GOT3 (cell line): ENCODE measurements at places on chromosomes 6 and 20.

GRCh38 chr20:49482621-49483017 is at the start of gene KCNB1:
Gene KCNB1 (minus strand): TSS chr20:49482668. CDS start chr20:49482480, 188 bp downstream.
- DNase-seq: no peak

- no peak for DNase-seq
Observed at GRCh38 chr20:19909725-19910124, 107.4 kb upstream of the NAA20 start.

DNA sequence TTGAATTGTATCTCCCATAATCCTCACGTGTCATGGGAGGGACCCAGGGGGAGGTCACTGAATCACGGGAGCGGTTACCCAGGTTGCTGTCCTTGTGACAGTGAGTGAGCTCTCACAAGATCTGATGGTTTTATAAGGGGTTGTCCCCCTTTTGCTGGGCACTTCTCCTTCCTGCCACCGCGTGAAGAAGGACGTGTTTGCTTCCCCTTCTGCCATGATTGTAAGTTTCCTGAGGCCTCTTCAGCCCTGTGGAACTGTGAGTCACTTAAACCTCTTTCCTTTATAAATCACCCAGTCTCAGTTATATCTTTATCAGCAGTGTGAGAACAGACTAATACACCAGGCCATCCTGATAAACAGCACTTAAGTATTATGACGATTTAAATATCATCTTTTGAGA is 9.0 kb upstream of the MRGBP start:
- DNase-seq: no peak

DNA sequence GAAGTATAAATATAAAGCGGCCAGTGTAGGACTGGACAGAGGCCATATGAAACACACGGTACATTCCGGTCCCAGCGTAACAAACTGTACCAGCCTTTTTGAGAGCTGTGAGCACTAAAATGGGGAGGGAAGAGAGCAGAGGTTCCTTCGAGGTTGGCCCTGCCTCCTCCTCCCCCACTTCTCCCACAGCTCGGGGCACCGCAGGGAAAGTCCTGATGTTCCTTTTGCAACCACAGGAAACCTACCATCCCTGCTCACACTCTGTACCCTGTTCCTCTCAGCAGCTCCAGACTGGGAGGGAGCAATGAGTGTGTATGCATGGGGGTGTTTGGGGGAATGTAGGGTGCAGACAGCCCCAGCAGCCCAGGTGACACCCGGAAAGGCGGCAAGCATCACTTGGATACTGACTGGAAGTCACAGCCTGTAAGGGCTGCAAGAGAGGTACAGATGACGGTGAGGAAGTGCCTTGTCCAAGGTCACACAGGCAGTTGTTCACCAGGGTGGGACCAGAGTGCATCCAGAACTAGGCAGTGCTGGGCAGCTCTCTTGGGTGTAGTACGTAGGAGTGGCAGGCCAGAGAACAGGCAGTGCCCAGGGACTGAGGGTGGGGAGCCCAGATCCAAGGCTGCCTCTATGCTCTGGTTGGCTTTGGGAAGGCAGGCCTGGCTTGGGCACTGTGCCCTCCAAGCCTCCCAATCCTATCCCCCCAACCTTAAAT is 11.0 kb upstream of the ARMC12 start:
- DNase-seq: no peak

DNA sequence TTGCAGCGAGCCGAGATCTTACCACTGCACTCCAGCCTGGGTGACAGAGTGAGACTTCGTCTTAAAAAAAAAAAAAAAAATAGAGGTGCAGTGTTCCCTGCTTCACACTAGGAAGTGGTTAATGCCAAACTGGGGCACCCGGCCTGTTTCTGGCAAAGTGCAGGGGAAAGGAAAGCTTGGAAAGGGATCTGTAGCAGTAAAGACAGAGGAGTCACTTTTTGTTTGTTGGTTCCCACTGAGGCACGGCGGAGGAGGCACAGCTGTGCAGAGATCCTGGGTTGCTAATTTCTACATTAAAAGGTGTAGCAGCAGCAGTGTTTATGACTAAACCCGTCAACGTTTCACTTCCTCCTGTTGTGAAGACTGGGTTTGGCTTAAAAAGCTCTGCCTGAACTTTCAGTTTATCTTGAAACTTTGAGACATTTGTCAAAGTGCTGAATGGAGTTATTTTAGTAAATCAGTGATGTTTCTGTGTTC is 125.6 kb downstream of the CARMIL1 start:
- no peak for DNase-seq

GRCh38 chr6:119361209-119361608 is 11.6 kb upstream of the MAN1A1 start:
- no peak for DNase-seq

GRCh38 chr6:14016935-14017625 is 92.3 kb downstream of the RNF182 start:
- no peak for DNase-seq

DNA sequence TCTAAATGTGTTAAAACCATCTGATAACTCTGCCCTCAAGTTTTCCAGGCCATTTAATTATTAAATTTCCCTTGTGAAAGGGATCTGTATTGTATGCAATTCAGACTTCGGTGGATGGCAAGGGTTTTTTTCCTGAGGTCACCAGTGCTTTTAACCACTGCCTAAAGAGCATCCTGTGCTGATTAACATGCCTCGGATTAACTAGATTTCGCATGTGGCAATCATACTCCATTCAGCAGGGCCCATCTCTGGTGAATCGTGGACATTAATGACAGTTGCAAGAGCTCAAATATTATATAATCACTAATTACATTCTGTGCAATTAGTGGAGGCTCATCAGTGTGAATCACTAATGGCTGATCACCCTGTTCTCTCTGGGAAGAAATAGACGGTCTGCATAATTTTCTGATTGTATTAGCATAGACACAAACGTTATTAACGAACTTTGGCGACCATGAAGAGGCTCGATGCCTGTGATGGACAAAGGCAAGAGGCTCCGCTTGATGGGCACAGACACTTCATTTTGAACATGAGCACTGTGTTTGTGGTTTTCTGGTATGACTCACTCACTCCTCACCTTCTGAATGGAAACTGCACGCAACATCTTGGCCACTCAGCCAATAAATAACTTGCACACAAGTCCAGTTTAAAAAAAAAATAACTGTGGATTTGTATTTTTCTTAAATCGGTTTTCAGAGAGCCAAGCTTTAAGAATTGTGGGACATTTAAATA is 31.4 kb downstream of the LINC00237 start:
- no peak for DNase-seq

- DNase-seq: no peak
Observed at GRCh38 chr6:137676888-137677287, 182.7 kb upstream of the OLIG3 start.

DNA sequence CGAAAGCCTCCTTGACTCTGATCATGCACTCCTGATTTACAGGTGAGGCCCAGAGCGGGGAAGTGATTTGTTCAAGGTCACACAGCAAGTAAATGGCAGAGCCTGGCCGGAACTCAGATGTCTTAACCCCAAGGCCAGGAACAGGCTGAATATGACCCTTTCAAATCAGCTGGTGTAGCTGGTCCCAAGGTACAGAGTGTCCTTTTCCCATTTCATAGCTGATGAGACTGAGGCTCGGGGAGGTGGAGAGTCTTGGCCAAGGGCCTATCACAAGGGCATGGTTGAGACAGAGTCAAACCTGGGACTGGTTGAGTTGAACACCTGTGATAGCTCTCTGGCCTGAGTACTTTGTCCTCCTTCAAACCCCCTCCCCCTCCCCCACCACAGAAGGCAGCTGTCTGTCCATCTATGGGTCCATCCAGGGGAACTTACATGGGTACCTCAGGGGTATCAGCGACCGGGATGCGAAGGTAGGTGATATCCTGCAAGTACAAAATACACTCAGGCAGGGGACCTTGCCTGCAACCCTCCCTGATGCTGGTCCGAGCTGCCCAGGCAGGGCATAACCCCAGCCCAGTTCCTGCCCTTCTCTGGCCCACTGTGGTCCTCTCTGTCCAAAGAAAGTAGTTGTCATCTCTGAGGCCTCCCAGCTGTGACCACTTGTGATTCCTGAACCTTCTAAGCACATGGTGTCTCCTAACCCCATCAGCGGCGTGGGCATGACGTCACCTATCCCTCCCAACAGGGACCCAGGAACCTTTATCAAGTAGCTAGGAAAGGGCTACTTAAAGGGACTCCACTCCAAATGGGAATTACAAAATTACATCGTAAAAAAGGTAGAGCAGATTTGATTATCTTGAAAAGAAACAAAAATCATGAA is 5.6 kb downstream of the DUSP15 start:
- DNase-seq: no peak

DNA sequence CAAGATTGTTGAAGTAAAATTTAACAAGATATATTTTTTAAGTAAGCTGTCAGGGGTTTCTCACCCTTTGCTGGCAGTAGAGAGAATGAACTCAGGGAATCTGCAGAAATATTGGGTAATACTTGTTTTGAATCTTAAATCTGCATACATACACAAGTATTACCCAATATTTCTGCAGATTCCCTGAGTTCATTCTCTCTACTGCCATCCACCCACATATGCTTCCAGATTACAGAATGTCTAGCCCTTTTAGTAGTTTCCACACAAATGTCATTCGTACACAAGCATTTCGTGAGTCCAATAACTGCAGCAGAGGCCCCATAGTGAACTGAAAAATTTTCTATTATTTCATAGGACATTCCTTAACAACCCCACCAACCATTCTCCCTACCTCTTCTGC is 69.6 kb upstream of the TNFRSF21 start:
- DNase-seq: no peak

DNA sequence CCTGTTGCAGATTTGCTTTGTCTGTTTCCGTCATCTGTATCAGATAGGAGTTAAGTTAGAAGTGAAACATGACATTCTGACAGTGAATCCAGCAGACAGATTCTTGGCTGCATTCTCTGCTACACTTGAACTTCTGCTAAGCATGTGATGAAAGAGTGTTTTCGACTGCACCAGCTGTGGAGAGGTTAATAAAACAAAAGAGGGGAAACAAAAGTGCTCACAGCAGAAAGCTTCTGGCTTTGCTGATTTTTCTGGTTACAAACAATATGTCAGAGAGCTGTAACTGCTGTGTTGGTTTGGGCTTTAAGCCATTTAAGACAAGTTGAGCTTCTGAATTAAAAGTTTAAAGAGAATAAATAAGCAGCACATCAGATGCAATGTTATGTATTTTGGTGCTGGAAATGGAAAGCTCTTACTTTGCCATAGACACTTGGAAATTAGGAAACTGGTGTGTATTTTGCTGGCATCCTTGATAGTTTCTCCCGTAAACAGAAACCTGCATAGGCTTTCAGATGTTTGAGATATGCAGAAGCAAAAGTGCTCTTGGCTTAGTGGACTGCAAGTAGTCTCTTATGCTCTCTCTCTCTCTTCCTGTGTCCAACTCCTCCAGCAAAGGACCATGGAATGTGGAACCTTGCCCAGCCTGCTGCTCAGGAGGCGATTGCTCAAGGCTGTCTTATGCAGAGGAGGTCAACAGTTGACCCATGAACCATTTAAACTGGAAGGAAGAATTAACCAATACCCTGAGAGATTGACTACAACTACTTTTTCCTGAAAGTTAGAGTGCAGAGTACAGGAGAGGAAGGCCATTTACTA is 104.9 kb downstream of the RPS12 start:
- DNase-seq: peak; percentile 12

GRCh38 chr6:43089874-43090558 is 13.9 kb downstream of the PTK7 start:
- DNase-seq: no peak

DNA sequence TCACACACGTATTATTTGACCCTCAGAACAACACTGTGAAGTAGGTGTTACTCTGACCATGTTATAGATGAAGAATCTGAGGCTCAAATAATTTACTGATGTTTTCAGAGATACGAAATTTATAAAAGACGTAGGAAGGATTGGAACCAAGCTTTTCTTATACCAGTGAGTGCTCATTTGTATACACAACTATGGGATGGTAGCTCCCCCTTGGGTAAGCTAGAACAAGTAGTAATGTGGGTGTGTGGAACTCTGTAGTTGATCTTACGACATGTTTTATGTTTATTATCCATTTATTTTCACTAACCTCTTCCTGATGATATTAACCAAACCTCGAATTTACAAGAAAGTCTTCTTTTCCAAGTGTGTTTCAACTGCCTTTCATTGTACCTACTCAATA is 248.5 kb downstream of the NKAIN2 start:
- no peak for DNase-seq

GRCh38 chr20:33176101-33176500 is 8.1 kb downstream of the BPIFA2 start:
- no peak for DNase-seq

GRCh38 chr20:40763646-40764295 is 74.7 kb upstream of the MAFB start:
- DNase-seq: no peak

GRCh38 chr6:168877821-168878282 is 375.8 kb downstream of the THBS2 start:
- no peak for DNase-seq

DNA sequence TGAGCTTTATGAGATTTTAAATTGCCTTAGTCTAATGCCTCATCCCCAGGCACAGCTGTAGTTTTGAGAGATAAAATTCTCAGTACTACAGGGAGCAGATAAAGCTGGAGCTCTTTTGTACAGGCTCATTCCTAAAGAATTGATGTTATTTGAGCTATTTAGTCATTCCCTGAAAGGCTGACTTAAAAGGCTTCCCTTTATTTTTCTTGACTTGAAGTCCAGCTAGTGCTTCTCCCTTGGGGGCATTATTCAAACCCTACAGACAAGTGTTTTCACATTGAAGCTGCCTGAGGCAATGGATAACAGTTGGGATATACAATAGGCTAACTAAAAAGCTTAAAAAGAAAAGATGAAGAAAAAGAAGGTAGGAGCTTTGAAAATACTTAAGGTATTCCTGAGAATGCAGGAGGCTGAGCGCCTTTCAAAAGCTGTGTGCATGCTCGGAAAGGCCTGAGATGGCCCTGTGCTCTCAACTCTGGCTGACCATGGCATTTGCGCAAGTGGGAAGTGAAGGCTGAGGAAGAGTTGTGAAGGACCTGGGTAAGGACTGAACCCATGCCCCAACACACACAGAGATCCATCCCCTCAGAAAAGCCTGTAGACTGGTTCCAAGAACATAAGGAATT is 315.1 kb downstream of the SMOC2 start:
- no peak for DNase-seq

GRCh38 chr6:19752746-19753145 is 84.4 kb upstream of the ID4 start:
- no peak for DNase-seq

GRCh38 chr6:166691746-166692145 is 64.7 kb upstream of the RPS6KA2 start:
- DNase-seq: no peak

- DNase-seq: no peak
Observed at GRCh38 chr6:91822581-91822980, 1235.7 kb upstream of the MAP3K7 start.

- no peak for DNase-seq
Observed at GRCh38 chr20:57584768-57585461, 24.0 kb downstream of the PCK1 start.

DNA sequence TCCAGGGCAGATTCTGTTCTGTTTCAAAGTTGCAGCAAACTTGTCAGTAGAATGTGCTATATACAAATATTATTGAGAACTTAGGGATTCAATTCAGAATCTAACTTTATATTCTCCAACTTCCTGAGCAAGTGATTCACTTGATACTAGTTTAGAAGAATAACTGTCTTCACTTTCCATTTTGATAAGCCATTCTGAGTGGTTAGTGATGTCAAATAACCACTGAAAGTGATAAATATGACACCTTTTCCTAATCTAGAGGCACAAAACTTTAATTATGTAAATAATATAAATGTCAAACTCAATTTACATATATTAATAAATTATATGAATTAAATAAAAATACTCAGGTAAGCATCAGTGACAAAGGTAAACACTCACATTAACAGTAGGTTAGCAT is 20.5 kb upstream of the SIM1 start:
- DNase-seq: no peak

- DNase-seq: no peak
Observed at GRCh38 chr6:122078481-122078880, 321.0 kb upstream of the HSF2 start.

- DNase-seq: no peak
Observed at GRCh38 chr20:59988141-59988540, 29.9 kb downstream of the CDH26 start.
